Activated CD8-positive, alpha-beta T cell treated with anti-CD3 and anti-CD28 coated beads for 36 hours (primary cell): ENCODE measurements at places on chromosomes 13 and 19. TPM values are rescaled to one million over a fixed set of nuclear protein-coding genes. Genes with fewer than 3 reads are reported as not detected.

Gene TEX29
- 0.67 TPM for total RNA-seq

DNA sequence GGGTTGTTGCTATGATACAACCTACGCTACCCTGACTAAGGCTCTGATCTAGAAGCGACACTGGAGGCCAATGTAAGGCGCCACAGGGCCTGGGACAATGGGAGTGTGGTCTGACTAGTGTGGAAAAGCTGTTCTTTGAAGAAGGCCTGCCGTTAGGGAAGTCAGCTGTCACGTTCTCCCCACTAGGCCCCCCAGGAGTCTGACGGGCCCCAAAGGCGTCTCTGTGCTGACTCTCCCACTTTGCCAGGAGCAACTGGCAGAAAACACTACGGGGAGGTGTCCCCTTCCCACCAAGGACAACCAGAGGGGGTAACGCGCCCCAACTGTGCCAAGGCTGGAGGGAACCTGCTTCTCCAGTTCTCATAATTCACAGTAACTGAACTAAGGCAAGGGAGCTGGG, 25.3 kb upstream of the EIF3G start:
- H3K4me1 ChIP-seq = peaks cover 34% of the 10 kb centered on the region
- H3K4me3 ChIP-seq = no peak overlapping the region
- peaks cover 75% of the 10 kb centered on the region for H3K36me3 ChIP-seq
- no peaks in the 10 kb centered on the region for H3K27me3 ChIP-seq
- DNase-seq = no peak

- peaks cover 25% of the 10 kb centered on the region for H3K4me1 ChIP-seq
- DNase-seq = no peak
- peaks cover 7% of the 10 kb centered on the region for H3K27me3 ChIP-seq
- H3K36me3 ChIP-seq = peaks cover 14% of the 10 kb centered on the region
- H3K27ac ChIP-seq = no peak overlapping the region
Measured at GRCh38 chr19:35992907-35993765, 1.9 kb upstream of the SDHAF1 start.

Gene SEMA6B
- not detected for total RNA-seq

DNA sequence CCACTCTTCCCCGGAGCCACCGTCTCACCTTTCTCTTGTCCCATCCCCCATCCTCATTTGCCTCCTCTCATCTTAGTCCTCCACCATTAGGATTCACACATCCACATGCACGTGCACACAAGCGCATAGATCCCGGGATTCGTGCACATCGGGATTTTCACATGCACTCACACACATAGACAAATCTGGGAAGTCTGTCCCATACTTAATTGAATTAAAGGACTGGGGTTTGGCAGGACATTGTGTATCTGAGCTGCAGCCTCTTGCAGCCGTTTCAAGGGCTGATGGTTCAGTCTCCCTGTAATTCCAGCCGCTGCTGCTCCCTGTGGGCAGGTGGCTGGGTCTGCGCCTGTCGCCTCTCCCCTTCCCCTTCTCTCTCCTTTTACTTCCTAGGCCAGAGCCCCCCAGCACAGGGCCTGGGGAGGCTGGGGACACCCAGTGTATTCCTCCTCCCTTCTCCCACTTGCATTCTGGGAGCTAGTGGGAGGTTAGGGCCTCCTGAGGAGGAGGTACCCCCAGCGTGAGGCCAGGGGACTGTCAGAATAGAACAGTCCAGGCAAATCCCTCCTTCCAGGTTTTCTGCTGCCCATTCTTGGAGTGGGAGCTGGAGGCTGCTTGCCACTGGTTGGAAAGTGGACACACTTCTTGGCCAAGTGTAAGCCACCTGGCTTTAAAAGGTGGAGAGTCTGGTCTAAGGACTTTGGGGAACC, 43.6 kb downstream of the LYL1 start:
- no peak overlapping the region for H3K4me3 ChIP-seq

GRCh38 chr19:19446655-19447437, 41.4 kb downstream of the GATAD2A start:
- no peaks in the 10 kb centered on the region for H3K27me3 ChIP-seq
- DNase-seq = no peak
- peaks cover 25% of the 10 kb centered on the region for H3K36me3 ChIP-seq
- H3K4me3 ChIP-seq = no peak overlapping the region

Gene FTL
- total RNA-seq = 1,296 TPM

DNA sequence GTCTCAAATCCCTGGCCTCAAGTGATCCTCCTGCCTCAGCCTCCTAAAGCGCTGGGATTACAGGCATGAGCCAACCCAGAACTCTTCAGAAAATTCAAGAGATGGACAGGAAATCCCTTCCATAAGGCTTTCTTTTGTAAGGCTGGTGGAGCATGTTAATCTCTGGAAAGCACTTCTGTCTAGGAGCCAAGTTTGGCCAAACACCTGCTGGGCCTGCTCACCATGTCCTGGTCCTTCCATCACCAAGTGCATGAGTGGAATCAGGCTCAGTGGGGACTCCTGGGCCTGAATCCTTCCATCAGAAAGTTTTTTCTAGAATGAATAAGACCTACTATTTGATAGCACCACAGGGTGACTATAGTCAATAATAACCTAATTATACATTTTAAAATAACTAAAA, 148.0 kb downstream of the DCLK1 start:
- no peak for DNase-seq
- no peak overlapping the region for H3K4me3 ChIP-seq
- no peak overlapping the region for H3K27ac ChIP-seq
- no peaks in the 10 kb centered on the region for H3K4me1 ChIP-seq
- H3K27me3 ChIP-seq = peaks cover 3% of the 10 kb centered on the region
- H3K36me3 ChIP-seq = no peaks in the 10 kb centered on the region

Gene MAP4K1
- 174 TPM for total RNA-seq

GRCh38 chr13:74324338-74324737, 190.1 kb upstream of the KLF12 start:
- H3K36me3 ChIP-seq = no peaks in the 10 kb centered on the region
- H3K27ac ChIP-seq = no peak overlapping the region
- H3K27me3 ChIP-seq = no peaks in the 10 kb centered on the region
- no peaks in the 10 kb centered on the region for H3K4me1 ChIP-seq

DNA sequence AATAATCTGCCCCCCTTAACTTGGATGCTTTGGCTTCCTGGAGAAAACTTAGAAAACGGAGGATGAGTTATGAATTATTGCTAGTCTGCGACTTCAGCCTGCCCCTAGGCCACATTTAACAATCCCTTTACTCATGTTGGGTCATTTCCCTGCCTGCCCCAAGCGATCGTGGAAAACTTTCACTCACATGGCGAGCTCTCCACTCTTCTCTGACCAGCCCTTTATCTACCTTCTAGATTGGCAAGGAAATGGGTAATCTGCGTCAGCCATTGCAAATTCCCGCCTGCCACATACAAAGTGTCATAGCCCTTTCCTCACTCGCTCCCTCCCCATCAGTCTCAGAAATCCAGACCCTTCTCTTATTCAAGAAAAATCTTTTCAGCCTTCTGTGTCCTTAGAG, 154.3 kb upstream of the IRS2 start:
- H3K27ac ChIP-seq = no peak overlapping the region
- no peaks in the 10 kb centered on the region for H3K27me3 ChIP-seq
- H3K36me3 ChIP-seq = no peaks in the 10 kb centered on the region
- DNase-seq = no peak
- no peaks in the 10 kb centered on the region for H3K4me1 ChIP-seq

- H3K4me3 ChIP-seq = no peak overlapping the region
- no peaks in the 10 kb centered on the region for H3K4me1 ChIP-seq
- no peak for DNase-seq
- H3K27ac ChIP-seq = no peak overlapping the region
Measured at GRCh38 chr13:105825071-105825470, 710.4 kb downstream of the EFNB2 start.

Gene DNAJC15
- 8.9 TPM for total RNA-seq

DNA sequence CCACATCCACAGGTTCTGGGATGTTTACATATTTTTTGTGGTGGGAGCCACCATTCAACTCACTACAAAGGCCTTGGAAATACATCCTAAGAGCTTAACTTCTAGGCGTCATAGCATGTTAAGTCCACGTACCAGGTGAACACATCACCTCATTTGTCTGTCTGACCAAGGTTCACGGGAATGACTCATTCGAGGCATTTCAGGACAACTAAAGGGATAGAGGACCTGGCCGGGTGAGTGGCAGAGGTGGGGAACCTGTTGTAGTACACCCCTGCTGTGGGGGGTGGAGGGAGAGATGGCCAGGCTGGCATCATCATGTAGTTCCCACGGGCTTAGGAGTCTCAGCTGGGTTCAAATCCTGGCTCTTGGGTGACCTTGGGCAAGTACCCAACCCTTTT, 51.5 kb downstream of the BICRA start:
- H3K36me3 ChIP-seq = peaks cover 2% of the 10 kb centered on the region
- no peak overlapping the region for H3K27ac ChIP-seq
- H3K4me3 ChIP-seq = no peak overlapping the region

- peak overlapping the region; percentile 69 for H3K27ac ChIP-seq
- H3K4me3 ChIP-seq = peak overlapping the region; percentile 84
- no peaks in the 10 kb centered on the region for H3K27me3 ChIP-seq
- H3K36me3 ChIP-seq = peaks cover 53% of the 10 kb centered on the region
- DNase-seq = no peak
Measured at GRCh38 chr19:3183721-3184641, 1.7 kb upstream of the NCLN start.

Gene RASAL3
- total RNA-seq = 83.9 TPM

Gene FLT3LG
- total RNA-seq = 61.2 TPM

Gene CDX2
- total RNA-seq = not detected

Gene CYP4F12
- not detected for total RNA-seq

- no peaks in the 10 kb centered on the region for H3K36me3 ChIP-seq
- H3K4me1 ChIP-seq = no peaks in the 10 kb centered on the region
- no peaks in the 10 kb centered on the region for H3K27me3 ChIP-seq
- no peak overlapping the region for H3K4me3 ChIP-seq
Measured at GRCh38 chr13:89856512-89856911, 1491.0 kb upstream of the MIR17HG start.
